CD4-positive, CD25-positive, alpha-beta regulatory T cell (primary cell): ENCODE measurements at places on chromosomes 6 and 20. TPM values are rescaled to one million over a fixed set of nuclear protein-coding genes. Genes with fewer than 3 reads are reported as not detected.
A peak's percentile ranks its signal among the peaks of the same experiment; 100 is the strongest.

GRCh38 chr20:48750941-48751635 is 76.7 kb downstream of the PREX1 start:
- H3K27me3 ChIP-seq, result no peaks in the 10 kb centered on the region
- peaks cover 64% of the 10 kb centered on the region for H3K4me1 ChIP-seq
- peak overlapping the region; percentile 56 for H3K27ac ChIP-seq
- DNase-seq, result no peak
- peaks cover 40% of the 10 kb centered on the region for H3K36me3 ChIP-seq

DNA sequence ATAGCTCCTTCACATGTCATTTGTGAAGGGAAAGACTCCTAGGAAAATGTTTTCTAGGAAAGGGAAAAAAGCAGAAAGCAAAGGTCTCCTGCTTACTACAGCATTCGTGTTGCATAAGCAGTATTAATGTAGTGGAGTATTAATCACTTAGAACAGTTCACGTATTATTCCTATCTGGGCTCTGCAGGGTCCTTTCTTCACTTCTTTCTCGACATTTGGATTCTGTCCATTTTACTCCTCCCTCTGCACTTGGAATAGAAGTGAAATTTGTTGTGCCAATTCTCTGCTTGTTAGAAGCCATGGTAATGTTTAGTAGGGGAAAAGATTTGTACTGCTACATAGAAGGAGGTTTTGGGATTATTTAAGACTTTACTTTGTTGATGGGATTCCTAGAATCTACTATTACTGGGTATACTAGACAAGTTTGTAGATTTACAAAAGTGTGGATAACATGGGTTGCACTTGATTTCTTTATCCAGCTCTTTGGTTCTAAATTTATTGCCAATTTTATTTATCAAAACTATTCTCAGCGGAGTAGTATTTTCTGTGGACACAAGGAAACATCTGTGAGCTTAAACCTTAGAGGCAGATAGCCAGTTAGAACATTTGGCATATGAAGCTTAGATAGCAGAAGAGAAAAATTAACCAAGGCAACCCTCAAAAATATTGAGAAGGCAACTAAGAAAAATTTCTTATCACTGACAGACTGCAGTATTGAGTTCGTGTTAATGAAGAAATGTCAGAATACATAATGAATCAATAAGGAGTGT is 108.4 kb upstream of the ESR1 start:
- peaks cover 20% of the 10 kb centered on the region for H3K4me1 ChIP-seq
- H3K4me3 ChIP-seq, result no peak overlapping the region
- no peaks in the 10 kb centered on the region for H3K36me3 ChIP-seq
- H3K27ac ChIP-seq, result no peak overlapping the region
- no peak for DNase-seq
- no peaks in the 10 kb centered on the region for H3K27me3 ChIP-seq

- no peaks in the 10 kb centered on the region for H3K4me1 ChIP-seq
- H3K4me3 ChIP-seq, result no peak overlapping the region
- no peak overlapping the region for H3K27ac ChIP-seq
- H3K36me3 ChIP-seq, result no peaks in the 10 kb centered on the region
- peaks cover 1% of the 10 kb centered on the region for H3K27me3 ChIP-seq
- DNase-seq, result no peak
Observed at GRCh38 chr20:51042657-51043247, 19.8 kb upstream of the KCNG1 start.

DNA sequence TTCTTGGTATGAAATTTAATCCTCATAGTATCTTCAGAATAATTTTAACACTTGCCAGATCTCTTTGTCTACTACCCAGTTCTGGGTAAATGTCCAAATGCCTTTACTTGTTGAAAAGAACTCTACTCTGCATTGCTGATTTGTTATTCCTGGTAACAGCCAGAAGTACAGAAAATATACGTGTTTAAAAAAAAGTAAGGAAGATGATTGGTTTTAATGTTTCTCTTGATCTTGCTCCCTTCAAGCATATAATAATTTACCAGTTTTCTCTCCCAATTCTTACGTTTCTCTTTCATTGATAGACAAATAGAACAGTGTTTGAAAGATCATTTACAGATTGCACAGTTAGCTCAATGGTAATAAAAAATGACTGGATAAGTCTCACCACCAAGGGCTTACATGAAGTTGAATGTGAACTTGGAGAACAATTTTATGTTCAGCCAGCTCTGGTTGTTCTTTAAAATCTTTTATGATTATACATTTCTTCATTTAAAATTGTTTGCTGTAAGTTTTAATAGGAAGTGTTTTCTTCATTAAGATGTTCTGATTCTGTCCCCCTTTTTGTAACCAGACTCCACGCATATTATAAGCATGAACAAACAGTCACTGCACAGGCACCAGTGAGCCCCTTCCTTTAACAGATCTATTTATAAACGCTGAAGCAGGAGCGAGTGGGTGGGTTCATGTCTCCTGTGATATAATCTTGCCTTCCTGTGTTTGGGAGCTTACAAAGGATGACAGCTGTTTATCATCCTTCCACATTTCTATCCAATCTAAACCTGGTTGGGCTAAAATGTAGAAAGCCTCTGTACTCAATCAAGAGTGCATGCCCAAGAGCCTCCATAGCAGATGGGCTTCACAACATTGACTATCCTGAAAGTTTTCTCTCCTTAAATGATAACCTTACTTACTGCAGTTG is 299.5 kb downstream of the PRL start:
- no peaks in the 10 kb centered on the region for H3K36me3 ChIP-seq
- H3K4me1 ChIP-seq, result no peaks in the 10 kb centered on the region

GRCh38 chr20:35196313-35196712 is 24.4 kb downstream of the PROCR start:
- H3K27ac ChIP-seq, result no peak overlapping the region
- H3K4me1 ChIP-seq, result no peaks in the 10 kb centered on the region

- no peaks in the 10 kb centered on the region for H3K4me1 ChIP-seq
- DNase-seq, result no peak
- H3K4me3 ChIP-seq, result no peak overlapping the region
- H3K27ac ChIP-seq, result no peak overlapping the region
Observed at GRCh38 chr20:50642288-50642803, 49.0 kb downstream of the RIPOR3 start.

DNA sequence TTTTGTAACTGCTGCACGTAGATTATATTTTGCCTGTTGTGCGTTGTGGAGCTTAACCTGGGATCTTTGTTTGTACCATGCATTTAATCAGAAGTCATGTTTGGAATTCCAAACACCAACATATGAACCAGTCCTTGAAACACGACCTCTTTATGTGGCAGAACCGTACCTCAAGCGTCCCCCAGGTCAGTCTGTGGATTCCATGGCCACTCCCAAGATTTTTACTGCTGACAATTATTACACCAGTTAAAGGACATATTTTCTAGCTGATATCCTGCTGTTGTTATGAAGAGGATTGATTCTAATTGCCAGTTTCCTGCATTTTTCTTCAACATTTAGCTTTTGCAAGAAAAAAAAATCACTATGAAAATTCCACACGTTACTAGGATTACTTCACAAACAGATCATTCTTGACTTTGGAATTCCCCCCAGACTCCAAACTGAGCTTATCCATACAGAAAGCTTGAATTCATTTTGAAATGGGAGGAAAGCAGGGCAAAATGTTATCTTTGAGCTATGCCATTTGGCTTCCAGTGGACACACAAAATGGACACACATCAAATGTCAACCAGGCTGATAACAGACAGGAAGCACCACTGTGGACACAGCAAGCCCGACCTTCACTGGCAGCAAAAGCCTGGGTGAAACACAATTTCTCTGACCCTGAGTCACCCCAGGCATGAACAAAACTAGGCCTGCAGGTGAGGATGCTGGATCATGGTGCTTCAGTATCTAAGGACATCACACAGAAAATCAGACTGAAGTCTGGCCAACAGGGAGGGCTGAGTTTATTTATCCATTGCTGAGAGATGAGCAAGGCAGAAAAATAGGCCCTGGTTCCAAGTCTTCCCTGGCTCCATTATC is 542.9 kb upstream of the JAG1 start:
- H3K4me1 ChIP-seq, result no peaks in the 10 kb centered on the region
- no peaks in the 10 kb centered on the region for H3K36me3 ChIP-seq
- no peak overlapping the region for H3K4me3 ChIP-seq
- H3K27ac ChIP-seq, result no peak overlapping the region
- H3K27me3 ChIP-seq, result no peaks in the 10 kb centered on the region

- H3K36me3 ChIP-seq, result peaks cover 72% of the 10 kb centered on the region
- H3K4me1 ChIP-seq, result peaks cover 4% of the 10 kb centered on the region
- no peaks in the 10 kb centered on the region for H3K27me3 ChIP-seq
- DNase-seq, result no peak
- H3K4me3 ChIP-seq, result no peak overlapping the region
Observed at GRCh38 chr20:44198872-44199271, 11.7 kb downstream of the OSER1 start.

- H3K4me1 ChIP-seq, result peaks cover 21% of the 10 kb centered on the region
- H3K36me3 ChIP-seq, result peaks cover 13% of the 10 kb centered on the region
- no peaks in the 10 kb centered on the region for H3K27me3 ChIP-seq
Observed at GRCh38 chr6:144585217-144585814, 300.2 kb downstream of the UTRN start.

- H3K27ac ChIP-seq, result no peak overlapping the region
- H3K27me3 ChIP-seq, result no peaks in the 10 kb centered on the region
- no peaks in the 10 kb centered on the region for H3K36me3 ChIP-seq
- no peak overlapping the region for H3K4me3 ChIP-seq
Observed at GRCh38 chr6:162485464-162485863, 242.1 kb downstream of the PRKN start.

DNA sequence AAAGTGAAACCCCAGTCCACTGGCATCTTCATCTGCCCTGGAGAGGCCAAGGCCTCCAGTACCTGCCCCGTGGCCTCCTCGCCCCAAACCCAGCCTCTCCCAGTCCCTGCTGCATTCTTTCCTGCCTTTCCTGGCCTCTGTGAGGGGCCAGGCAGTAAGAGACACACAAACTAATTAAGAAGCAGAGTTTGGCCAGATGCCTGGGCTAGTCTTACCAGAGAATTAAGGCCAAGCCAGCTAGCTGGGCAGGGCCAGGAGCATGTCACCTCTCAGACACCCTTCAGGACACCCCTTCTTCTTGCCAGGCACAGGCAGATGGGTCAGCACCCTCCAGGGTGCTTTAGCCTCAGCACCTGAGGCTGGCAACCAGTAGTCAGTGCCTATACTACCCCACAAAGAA is 2.4 kb downstream of the MDGA1 start:
- H3K27ac ChIP-seq, result no peak overlapping the region
- H3K4me3 ChIP-seq, result no peak overlapping the region

DNA sequence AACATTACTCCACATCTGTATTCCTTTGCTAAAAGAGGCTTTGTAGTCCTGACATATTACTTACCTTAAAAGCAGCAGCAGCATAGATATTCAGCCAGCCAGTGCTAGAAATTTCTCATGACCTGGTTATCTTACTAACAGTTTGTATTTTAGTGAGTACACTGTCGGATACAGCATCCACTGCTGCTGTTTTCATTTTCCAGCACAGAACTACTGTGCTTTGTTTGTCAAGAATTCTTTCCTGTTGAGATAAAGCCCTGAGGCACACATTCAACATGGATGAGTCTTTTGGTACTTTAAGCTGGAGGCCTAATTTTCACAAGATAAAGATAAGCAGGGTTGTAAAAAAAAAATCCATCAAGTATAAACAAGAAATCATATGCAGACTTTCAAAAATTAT is 311.2 kb upstream of the OPRM1 start:
- no peak overlapping the region for H3K4me3 ChIP-seq
- H3K27ac ChIP-seq, result no peak overlapping the region
- no peaks in the 10 kb centered on the region for H3K4me1 ChIP-seq
- no peaks in the 10 kb centered on the region for H3K27me3 ChIP-seq
- H3K36me3 ChIP-seq, result no peaks in the 10 kb centered on the region

- no peak for DNase-seq
- H3K27me3 ChIP-seq, result no peaks in the 10 kb centered on the region
- H3K4me1 ChIP-seq, result no peaks in the 10 kb centered on the region
- no peak overlapping the region for H3K27ac ChIP-seq
Observed at GRCh38 chr6:146357578-146358430, 185.8 kb upstream of the RAB32 start.

DNA sequence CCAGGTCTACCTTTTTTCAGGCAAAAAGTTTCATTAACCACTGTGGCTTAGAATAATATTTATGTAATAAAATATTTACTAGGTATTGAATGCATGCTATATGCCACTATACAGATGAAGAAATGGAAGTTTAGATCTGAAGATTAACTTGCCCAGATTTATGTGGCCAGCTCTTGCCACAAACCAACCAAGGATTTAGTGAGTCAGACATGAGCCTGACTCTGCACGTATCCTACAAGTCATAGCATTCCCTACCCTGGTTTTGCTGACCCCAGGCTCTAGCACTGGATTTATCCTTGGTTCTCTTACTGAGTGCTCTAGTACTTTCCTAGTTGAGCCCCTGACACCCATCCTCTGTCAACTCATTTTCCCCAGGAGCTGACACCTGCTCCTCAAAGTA is 75.4 kb downstream of the ANKEF1 start:
- H3K27me3 ChIP-seq, result no peaks in the 10 kb centered on the region
- no peak overlapping the region for H3K4me3 ChIP-seq
- H3K36me3 ChIP-seq, result no peaks in the 10 kb centered on the region
- no peak for DNase-seq
- H3K27ac ChIP-seq, result no peak overlapping the region

DNA sequence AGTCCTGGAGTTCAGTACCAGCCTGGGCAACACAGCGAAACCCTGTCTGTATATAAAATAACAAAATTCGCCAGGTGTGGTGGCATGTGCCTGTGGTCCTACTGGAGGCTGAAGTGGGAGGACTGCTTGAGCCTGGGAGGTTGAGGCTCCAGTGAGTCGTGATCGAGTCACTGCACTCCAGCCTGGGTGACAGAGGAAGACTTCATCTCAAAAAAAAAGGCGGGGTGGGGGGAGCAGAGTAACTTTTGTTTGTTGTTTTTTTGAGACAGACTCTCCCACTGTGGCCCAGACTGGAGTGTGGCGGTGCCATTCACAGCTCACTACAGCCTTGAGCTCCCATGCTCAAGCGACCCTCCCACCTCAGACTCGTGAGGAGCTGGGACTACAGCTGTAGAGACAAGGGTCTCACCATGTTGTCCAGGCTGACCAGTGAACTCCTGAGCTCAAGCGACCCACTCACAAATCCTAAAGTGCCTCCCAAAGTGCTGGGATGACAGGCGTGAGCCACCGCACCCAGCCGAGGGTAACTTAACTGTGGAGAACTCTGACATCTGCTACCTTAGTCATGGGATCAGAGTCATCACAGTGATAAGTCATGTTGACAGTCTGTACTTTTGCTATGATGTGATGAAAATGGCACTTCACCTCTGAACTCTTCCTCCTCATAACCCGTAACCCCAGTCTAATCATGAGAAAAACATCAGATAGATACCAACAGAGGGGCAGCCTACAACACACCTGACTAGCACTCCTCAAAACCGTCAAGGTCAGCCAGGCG is 16.5 kb downstream of the PEDS1 start:
- H3K27ac ChIP-seq, result no peak overlapping the region
- DNase-seq, result no peak
- H3K4me3 ChIP-seq, result no peak overlapping the region
- peaks cover 3% of the 10 kb centered on the region for H3K4me1 ChIP-seq
- H3K36me3 ChIP-seq, result peaks cover 60% of the 10 kb centered on the region

MOCS1 gene
- total RNA-seq, result 0.10 TPM

ABRACL gene
- 43.8 TPM for total RNA-seq

COL12A1 gene
- 0.37 TPM for total RNA-seq

MAS1 gene
- not detected for total RNA-seq

TULP1 gene
- not detected for total RNA-seq
